ENCODE measurements at places on chromosomes 7 and 10.

- no peak for DNase-seq
Measured at GRCh38 chr7:140010194-140010895, 52.4 kb downstream of the PARP12 start.

DNA sequence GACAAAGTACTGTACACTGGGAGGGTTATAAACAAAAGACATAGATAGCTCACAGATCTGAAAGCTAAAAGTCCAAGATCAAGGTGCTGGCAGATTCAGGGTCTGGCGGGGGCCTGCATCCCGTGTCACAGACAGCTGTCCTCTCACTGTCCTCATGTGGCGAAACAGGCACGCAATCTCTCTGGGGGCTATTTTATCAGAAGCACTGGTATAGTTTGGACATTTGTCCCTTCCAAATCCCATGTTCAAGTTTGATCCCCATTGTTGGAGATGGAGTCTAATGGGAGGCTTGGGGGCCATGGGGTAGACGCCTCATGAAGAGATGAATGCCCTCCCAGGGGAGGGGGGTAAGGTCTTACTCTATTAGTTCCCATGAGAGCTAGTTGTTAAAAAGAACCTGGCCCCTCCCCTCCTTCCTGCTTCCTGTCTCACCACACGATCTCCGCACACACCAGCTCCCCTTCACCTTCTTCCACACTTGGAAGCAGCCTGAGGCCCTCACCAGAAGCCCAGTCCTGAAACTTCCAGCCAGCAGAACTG is 72.5 kb upstream of the UCN3 start:
- DNase-seq, result peak; percentile 55

DNA sequence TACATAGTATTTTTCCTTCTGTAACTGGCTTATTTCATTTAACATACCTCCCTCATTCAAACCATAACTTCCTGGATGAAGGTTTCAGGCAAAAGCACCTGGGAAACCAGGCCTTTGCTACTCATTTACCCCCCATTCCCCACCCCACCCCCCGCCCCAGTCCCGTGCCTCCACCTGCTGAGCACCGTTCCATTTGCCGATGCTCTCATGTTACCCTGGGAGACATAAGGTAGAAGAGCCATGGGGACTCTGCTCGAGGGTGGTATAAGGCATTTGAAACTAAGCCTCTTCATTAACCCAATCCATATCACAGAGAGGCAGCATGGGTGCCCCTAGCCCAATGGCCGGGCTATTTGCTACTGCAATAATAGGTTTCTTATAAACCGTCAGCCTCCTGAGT is 22.2 kb upstream of the MCM10 start:
- no peak for DNase-seq

DNA sequence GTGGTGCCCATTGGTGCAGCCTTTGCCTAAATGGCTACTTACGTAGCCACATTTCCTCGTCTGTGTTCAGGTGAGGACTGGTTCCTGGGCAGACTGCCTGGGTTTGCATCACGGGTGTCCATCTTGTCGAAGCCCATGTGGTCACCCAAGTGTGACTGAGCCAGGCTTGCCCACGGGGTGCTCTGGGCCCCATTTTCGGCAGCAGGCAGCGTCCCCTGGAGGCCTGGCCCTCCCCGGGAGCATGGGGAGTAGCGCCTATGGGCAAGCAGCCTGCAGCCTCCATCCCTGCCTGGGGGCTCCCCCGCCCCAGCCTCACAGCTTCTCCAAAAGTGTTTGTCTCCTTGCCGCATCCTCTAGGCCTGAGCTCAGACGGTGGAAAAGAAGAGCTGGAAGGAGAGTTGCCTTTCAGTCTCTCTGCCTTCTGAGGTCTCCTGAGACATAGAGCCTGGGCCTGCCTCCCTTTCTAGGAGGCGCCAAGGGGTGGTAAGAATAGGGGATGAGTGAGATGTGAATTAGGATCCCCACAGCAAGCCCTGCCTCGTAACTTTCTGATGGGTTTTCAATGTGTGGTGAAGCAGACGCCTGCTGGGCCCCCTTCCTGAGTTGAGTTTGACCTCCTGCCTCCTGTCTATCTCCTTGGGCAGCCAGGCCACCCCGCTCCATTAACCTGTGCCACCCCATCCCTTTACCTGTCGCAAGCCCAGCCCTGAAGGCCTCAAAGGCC is 42.7 kb downstream of the HTRA1 start:
- no peak for DNase-seq

GRCh38 chr10:14240253-14241189 is 90.2 kb downstream of the FRMD4A start:
- DNase-seq, result no peak

DNA sequence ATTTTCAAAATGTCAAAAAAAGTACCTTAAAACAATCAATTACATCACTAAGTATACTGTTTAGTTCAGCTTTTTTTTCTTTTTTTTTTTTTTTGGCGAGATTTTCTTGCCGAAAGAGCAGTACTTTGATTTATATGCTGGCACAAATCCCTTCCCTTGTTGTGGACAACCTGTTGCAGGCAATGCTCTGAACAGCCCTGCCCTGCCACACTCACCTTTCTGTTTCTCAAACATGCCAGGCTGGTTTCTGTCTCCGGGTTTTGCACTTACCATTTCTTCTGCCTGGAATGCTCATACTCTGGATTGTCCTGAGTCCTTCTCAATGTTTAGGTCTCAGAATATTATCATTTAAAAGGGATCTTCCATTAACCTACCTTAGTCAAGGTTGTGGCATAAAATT is 80.4 kb upstream of the JAZF1 start:
- no peak for DNase-seq

DNA sequence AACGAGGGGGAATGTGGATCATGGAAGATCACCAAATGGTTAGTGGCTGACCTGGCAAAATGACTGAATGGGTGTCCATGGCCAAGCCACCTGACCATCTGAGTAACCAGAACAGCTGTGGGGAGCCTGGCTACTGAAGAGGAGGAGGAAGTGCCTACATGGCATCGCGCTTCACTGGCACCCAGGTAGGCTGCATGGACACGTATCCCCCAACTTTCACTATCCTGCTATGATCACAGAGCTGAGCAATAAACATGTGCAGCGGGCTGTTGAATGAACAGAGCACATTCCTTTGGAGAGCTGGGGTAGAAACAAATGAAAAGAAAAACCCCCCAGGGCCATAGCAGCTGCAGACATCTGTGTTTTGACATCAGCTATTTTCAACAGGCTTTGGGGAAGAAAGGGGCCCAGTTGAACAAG is 6.5 kb downstream of the AKR1B1 start:
- DNase-seq, result no peak

GRCh38 chr7:136869001-136869961 is 829 bp downstream of the CHRM2 start:
- no peak for DNase-seq

DNA sequence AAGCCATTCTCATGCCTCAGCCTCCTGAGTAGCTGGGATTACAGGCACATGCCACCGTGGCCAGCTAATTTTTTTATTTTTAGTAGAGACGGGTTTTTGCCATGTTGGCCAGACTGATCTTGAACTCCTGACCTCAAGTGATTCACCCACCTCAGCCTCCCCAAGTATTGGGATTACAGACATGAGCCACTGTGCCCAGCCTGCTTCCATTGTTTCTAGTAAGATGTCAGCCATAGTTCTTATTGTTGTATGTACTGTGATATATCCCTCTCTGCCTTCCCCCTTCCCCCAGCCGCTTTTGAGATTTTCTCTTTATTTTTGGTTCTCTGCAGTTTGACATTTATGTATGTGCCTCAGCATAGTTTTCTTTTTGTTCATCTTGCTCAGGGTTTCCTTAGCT is 87.9 kb upstream of the KLF14 start:
- no peak for DNase-seq

DNA sequence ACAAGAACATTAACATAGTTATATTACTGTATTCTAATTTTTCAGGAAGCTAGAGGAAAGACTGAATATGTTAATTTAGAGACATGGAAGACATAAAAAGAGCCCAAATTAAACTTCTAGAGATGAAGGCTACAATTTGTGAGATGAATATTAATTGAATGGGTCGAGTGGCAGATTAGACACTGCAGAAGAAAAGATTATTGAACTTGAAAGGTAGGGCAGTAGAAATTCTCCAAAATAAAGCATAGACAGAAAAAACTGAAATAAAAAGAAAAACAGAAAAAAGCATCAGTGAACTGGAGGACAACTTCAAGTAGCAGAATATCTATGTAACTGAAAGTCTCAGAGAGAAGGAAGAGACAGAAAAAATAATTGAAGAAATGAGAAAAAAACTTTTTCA is 274.3 kb upstream of the IMMP2L start:
- no peak for DNase-seq

- DNase-seq, result peak; percentile 63
Measured at GRCh38 chr10:24723386-24723787, 300 bp downstream of the ARHGAP21 start.

DNA sequence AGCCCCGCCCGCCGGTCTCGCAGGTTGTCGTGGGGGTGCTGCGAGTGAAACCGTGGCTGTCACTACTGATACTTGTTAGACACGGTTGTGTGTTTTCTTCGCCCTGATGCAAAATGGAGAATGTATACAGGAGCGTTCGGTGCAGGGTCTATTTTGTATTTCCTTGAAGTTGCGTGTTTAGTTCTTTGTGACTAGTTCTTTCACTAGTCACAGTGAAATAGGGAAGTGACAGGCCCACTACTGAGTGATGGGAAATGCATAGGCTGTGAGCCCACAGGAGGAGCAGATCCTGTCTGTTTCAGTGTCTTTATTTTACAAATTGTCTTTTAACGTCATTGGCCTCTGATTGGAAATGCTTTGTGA is 675 bp downstream of the ABRAXAS2 start:
- DNase-seq, result peak; percentile 50

GRCh38 chr7:42224391-42225003 is 12.5 kb downstream of the GLI3 start:
- no peak for DNase-seq

GRCh38 chr10:6239213-6239991 is 36.7 kb downstream of the PFKFB3 start:
- peak; percentile 85 for DNase-seq

DNA sequence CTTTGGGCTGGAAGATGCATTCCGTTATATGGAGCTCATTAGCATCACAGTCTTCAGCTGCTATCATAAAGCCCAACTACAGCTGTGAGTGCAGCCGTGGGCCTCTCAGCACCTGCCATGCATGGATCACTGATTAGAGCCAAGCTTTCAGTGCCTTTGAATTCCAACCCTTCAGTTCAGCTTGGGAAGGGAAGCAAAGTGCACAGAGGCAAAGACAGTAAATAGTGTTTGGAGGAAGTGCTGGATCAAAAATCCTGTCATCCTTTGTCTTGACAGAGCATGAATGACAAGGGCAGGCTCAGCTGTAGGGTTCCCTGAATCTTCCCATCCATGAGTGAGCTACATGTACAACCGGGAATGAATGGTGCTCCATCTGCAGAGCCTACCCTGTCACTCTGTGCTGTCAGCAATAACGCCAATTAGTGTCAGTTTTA is 153.7 kb downstream of the DNAJB9 start:
- DNase-seq, result no peak

DNA sequence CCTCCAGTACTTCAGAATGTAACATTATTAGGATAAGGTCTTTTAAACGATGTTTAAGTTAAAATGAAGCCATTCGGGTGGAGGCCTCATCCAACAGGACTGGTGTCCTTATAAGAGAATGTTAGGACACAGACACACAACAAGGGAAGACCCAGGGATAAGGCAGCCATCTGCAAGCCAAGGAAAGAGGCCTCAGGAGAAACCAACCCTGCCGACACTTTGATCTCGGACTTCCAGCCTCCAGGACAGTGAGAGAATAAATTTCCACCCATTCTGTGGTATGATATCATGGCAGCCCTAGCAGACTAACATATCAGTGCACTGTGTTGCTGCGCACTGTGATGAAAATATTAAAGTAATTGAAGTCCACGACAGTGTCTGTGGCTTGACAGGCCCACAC is 250.8 kb downstream of the COBL start:
- DNase-seq, result no peak

Data from OCI-M1 (cell line).